ENCODE measurements at places on chromosomes 11 and 22.

- DNase-seq = no peak
Observed at GRCh38 chr22:39941601-39942000, 18.6 kb upstream of the TMA7B start.

GRCh38 chr11:82899186-82899820, 927 bp downstream of the PRCP start:
- DNase-seq = no peak

DNA sequence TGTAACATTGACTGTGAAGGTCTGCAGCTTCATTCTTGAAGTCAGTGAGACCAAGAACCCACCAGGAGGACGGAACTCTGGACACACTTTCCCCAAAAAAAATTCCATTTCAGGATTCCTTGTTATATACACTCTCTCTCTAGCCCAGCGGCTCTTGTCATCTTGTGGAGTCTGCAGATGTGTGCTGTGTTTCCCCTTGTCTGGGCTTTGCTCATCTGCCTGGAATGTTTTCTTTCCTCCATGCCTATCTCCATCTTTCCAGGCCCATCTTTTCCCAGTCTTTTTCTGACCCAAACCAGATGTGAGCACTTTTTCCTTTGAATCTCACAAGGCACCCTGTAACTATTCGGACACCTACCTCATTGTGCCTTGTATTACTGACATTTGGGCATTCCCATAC, 5.1 kb upstream of the DRG1 start:
- no peak for DNase-seq

GRCh38 chr22:50213263-50213662, 12.5 kb downstream of the SELENOO start:
- no peak for DNase-seq

- DNase-seq = no peak
Observed at GRCh38 chr22:26524870-26525269, 12.6 kb upstream of the TFIP11 start.

- DNase-seq = no peak
Observed at GRCh38 chr11:4134806-4135205, 40.2 kb downstream of the RRM1 start.

All from activated CD4-positive, alpha-beta T cell treated with anti-CD3 and anti-CD28 coated beads, Interleukin-2, amount 50 U/mL, for 4 hours (primary cell).